ENCODE measurements at places on chromosomes 12 and 14.
A peak's percentile ranks its signal among the peaks of the same experiment; 100 is the strongest.

- no peak for DNase-seq
These were observed 1108.6 kb downstream of the LRFN5 start for GRCh38 chr14:42715316-42715715.

DNA sequence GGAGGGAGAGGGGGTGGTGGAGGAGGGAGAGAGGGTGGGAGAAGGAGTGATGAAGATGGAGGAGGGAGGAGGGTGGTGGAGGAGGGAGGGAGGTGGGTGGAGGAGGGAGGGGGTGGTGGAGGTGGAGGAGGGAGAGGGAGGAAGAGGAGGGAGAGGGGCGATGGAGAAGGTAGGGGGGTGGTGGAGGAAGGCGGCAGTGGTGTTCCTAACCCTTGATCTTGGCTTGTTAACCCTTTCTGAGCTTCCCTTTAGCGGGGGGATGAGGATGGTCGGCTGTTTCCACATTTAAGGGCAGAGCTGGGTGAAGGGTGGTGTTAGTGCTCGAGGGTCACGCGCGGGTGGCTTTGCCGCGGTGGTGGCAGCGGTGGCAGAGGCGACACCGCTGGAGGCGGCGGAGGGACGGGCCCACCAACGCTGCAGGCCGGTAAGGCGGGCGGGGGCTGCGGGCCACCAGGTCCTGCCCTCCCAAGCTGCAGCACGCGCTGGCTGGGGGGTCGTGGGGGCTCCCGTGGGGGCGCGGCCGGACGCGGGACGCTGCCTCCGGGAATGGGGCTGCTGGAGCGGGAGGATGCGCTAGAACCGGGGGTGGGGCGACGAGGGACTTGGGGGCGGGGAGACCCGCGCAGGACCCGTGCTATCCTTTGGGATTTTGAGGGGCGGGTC, 156.3 kb downstream of the PTPN11 start:
- no peak for DNase-seq

DNA sequence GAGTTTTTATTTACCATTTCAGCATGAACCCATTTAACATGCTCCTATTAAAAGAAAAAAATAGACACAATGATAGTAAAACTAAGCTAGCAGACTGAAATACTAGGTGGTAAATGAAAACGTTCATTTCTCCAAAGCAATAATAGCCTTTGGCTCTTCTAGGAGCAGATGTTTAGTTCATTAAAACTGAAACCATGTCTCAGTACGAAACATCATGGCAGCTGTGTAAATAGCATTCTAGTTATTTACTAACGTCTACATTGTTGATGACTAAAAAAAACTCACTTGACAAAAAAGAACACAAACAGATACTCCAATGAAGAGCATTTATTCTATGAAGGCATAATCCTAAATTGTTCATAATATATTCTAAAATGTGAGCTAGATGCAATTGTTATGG, 17.9 kb downstream of the RECQL start:
- DNase-seq = no peak

DNA sequence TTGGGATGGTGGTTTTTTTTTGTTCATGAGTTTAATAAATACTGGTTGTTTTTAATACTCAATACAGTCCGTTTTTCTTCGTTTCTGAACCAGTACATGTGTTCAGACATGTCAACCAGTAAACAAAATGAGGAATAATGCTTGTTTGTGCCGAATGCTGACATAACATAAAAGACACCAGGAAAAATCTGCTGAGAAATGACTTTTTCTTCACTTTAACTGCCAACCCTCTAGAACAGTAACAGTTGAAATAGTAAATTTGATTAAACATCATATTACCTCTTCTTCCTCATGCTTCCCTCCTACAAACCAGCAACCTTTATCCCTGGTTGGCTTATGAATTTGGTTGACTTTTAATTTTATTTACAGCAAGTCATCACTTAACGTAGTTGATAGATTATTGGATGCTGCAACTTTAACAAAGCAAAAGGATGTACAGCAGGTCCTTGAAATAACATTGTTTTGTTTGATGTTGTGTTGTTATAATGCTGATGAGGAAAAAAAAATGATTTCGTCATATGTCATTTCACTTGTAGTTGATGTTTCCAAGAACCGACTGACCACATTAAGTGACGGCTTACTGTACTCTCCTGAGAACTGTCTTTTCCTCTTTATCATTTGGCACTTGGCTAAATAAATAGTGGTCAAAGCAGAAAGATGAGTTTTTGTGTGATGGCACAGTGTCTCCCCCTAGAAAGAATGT, 340.5 kb downstream of the TMTC2 start:
- no peak for DNase-seq

DNA sequence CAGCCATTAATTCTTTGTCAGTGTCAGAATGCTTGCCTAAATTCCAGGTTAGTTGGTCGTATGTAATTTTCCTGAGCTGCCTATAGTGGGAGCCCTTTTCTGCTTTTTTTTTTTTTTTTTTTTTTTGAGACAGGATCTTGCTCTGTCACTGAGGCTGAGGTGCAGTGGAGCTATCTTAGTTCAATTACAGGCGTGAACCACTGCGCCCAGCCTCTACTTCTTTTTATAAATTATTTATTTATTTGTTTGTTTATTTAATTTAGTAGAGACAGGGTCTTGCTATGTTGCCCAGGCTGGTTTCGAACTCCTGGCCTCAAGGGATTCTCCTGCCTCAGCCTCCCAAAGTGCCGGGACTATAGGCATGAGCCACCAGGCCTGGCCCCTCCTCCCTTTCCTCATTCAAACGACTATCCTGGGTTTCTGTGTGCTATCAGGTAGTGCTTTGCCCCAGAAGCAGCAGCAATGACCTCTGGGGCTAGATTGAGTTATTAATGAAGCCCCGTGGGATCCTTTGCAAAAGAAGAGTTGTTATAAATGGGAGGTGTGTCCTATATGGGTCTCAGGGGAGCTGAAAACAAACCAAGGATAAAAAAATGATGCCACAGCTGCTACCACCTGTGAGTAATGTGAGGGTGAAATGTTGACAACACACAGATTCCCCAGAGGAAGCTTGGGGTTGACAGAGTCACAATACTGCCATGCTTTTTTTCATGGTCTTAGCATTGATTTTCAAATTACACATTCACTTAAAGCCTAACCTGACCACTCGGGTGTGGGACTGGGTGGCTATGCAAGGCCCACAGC, 34.6 kb upstream of the NFKBIA start:
- no peak for DNase-seq

DNA sequence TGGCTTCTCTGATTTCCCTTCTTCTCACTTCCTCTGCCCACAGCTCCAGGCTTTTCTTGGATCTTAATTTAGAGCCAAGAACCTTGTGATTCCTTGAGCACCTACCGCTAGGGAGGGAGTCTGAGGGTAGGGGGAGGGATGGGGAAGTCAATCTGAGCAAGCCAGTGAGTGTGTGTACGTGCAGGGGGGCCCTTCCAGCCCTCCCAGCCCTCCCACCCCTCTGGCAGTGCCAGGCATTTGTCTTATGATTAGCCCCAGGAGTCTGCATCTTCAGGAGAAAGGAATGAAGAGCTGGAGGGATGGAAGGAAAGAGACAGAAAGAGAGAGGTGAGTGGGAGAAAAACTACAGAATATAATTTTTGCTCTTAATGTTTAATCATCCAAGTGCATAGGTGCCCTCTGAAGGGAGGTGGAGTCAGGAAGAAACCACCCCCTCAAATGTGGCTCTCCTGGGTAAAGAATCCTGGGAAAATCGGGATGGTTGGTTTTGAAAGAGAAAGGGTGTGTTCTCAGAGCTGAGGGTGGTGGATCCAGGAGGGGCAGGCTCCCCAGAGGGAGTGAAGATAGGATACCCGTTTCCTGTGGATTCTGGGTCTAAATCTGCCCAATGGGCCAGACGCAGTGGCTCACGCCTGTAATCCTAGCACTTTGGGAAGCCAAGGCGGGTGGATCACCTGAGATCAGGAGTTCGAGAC, 2.1 kb downstream of the PIANP start:
- DNase-seq = no peak

DNA sequence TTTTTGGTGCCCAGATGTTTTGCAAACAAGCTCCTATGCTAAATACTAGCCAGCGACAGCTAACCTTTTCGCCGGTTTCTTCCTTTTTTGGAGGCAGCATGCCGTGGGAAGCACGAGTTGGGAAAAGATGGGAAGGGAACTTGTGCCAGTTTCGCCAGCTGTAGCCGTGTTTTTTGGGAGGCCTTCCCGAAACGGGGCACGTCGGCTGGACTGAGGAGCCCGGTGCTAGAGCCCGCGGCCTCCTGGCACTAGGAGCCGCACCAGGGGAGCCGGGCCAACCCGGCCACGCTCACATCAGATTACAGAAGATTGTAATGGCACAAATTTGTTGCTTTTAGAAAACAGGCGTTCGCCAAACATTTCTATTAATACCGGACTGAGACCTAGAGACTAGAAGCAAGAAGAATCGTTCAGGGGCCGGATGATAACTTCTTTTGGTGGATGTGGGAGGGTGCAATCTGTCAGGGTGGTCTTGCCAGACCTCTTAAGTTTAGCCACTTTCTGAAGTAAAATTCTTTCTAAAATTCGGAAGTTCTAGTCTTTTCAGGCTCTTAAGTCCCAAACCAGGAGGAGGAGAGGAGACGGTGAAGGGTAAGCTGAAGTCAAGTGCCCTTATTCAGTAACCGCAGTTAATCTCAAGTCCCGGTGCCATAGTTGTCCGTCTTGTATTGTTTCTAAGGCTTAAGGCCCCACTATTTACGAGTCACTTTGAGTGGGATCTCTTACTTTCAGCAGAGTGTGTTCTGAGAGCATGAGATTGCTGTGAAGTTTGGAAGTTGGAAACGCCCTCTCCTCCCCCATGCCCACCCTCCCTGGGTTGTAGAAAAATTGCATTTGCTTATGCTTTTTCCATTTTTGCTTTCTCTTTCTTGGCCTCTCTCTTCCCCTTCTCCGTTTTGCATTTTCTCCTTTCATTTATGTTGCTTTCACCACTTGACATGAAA, 1.3 kb downstream of the RASSF3 start:
- peak; percentile 48 for DNase-seq

DNA sequence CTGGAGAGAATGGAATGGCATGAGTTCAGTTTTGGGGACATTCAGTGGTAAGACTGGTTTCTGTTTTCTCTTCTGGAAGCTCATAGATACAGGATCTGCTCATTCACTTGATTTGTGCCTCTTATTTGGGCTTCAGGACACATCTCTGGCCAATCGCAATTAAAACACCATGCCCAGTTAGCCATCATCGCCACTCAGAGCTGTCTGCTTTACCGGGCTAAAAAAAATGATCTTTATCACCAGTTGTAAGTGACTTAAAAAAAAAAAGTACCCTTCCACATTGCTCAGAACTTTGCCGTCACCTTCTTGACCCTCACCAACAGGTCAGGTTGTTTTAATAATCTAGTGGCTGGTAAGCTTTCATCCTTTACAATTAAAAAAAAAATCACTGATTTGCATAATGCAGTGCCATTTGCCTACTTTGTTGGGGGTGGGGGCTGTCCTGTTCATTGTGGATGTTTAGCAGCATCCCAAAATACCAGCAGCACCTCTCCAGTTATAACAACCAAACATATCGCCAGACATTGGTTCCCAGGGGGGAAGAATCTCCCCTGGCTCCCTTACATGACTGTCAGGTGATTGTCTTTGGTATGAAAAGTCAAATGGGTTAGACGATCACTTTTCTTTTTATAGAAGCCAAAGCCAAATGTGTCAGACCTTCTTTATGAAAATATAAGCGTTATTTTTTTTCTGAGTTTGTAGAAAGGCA, 150.1 kb downstream of the PRKCH start:
- DNase-seq = no peak

- no peak for DNase-seq
These were observed 4.7 kb downstream of the ASIC1 start for GRCh38 chr12:50061946-50062686.

GRCh38 chr12:56590237-56590830, 39.8 kb downstream of the BAZ2A start:
- no peak for DNase-seq

- no peak for DNase-seq
These were observed 114.6 kb upstream of the MED13L start for GRCh38 chr12:116392061-116392460.

DNA sequence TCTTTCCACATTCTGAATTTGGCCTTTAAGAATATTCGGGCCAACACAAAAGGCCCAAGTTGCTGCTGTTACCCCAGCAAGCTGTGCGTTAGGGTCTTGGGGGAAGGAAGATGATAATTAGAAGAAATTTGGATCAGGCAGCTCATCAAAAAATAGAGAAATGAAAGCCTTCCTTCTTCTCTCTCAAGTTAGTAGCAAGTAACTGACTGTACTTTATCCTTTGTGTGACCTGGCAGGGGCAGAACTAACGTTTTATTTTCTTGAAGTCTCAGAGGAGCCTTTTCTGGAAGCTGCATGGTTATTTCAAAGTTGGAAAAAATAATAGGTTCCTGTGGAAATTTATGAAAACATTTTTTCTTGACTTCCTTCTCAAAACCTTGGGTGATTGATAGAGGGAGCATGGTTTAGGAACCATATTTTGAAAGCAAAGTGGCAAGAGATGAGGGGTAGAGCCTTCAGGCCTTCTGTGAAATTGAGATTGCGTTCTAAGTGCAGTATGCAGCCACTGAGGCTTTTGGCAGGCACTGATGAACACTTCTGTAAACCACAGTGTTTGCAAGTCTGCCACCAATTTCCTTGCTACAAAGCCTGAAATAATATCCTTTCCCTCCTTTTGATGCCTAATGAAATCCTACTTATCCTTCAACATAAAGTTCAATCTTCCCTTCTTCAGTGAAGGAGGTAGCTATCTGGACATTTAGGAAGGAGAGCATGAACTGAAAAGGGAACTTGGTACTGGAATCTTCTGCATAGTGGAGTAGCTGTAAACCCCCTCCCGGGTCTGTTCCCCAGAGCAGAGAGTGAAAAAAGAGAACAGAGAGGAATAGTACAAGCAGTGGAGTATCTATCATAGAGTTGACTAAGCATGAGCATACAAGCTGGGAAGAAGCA, 123.2 kb downstream of the FGD4 start:
- no peak for DNase-seq

- no peak for DNase-seq
These were observed at the start of gene CLEC4C for GRCh38 chr12:7747246-7747645. TSS of gene CLEC4C (minus strand) at chr12:7747375. CDS start at chr12:7747348, 27 bp downstream.

DNA sequence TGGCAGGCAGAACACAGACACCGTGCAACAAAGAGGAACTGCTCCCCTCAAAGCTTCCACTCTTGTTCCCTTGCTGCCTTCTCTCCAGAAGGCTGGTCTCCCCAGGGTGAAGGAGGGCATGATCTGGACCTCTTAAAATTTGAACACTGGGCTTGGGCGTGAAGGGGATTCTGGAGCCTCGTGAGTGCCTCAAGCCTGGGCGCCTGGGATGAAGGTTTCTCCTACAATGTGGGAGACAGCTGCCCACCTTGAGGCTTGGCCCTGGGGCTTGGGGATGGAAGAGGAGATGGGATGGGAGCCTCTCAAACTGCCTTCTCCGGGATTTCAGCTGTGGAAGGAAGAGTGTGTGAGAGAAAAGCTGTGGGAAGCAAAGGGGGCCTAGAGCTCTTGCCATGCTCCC, 7.8 kb upstream of the RIN3 start:
- no peak for DNase-seq

- DNase-seq = no peak
These were observed 9.2 kb upstream of the PLEKHD1 start for GRCh38 chr14:69475194-69475818.

GRCh38 chr12:53748072-53748840, 3.5 kb downstream of the CISTR start:
- no peak for DNase-seq
